NCI-H774 (cell line): ENCODE measurements at places on chromosomes 1 and 21.

DNA sequence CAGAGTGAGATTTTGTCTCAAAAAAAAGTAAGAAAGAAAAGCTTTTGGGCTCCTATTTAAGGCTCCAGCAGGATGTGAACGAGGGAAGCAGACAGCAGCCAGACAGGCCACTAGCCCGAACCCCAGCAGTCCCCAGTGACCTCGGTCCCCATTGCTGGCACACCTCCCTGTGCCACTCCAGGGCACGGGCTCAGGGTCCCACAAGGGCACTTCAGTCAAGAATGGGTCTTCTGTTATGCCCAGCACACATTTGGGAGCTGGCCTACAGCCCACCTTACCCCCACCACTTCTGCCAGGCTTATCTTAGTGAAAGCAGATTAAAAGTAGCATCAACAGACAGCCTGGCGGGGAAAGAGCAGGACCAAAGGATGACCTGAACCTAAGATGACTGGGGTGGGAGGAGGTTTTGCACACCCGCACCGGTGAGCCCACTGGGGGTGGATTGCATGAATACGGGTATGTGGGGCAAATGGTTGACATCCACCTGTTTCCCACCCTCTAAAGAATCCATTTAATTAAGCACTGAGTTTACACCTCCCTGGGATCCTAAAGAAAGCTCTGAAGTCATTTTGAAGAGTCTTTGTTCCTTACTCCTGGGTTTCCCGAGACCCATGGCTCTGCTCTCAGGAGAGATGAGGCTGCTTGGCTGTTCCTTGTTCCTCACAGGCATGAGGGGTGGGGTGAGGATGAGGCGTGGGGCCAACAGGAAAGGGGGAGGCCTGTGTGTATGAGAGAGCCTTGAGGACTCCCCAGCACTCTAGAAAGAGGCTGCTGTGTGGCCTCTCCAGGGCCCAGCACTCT is 4.7 kb downstream of the CHI3L1 start:
- DNase-seq: no peak

DNA sequence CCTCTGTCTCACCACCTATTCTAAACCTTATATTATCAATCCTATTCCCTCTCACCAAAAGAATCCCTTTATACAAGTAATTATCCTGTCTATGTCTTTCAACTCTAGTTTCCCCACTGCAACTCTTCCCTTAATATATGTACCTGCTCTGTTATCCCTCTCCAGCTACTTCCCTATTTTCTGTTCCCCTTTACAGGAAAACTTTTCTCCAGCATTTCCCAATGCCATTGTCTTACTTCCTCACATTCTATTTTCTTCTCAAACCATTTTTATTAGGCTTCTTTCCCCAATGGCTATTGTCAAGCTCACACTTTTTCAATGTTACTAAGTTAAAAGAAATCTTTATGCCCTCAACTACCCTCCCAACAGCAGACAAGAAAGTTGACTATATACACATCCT is 11.6 kb downstream of the DPYD start:
- no peak for DNase-seq

DNA sequence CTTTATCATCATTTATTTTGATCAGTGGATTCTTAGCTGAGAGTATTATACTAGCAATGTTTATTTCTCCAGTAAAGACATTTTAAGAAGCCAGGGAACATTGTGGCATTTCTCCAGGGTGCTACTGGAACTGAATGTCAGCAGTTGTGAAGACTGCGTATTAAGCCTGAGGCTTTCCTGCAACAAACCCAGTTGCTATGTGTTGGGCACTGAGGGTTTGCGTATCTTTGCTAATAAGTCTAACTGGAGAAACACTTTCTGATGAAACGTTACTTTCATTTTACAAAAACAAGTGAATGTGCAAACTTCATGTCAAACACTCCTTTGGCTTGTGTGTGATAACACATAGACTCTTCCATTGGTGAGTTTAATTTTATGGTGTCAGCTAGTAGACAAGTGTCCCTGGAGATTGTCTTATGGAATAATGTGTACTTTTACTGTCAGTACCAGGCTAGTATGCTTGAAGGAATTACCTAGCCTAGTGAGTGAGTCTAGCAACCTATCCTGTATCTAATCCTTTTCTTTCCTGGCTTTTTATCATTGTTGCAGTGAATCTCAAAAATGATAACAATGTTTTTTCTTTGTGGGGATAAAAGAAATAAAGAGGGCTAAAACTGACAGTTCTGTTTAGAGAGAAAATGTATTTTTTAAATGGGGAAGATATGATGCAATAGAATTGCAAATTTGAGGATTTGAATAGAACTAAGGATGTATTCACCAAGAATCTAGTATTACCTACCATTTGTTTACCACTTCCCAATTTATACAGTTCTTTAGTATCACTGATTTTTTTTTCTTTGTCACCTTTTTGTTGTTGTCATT is 70.1 kb downstream of the MTR start:
- no peak for DNase-seq

DNA sequence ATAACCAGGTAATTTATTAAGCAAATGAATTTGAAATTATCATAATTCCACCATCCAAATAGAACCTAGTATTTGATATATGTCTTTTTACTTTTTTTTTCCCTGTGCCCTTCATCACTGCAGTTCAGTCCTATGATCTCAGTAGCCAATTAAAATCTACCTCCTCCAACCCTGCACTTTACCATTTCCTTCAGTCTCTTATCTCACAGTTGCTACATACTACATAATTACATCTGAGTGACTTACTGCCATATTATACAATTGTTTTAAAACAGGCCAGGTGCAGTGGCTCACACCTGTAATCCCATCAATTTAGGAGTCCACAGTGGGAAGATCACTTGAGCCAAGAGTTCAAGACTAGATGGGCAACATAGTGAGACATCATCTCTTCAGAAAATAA is 73.2 kb downstream of the PRKACB start:
- no peak for DNase-seq

- DNase-seq: no peak
These were observed 2.7 kb downstream of the PDE9A start for GRCh38 chr21:42655796-42656770.
